Aorta (tissue), 5 donors: ENCODE measurements at places on chromosomes 2 and 18. TPM values are rescaled to one million over a fixed set of nuclear protein-coding genes. Genes with fewer than 3 reads are reported as not detected.

Gene LRATD1
- total RNA-seq = 2.1 TPM

Gene METTL4
- 14.3 TPM for total RNA-seq

Gene TMEM169
- total RNA-seq = 0.32 TPM

DNA sequence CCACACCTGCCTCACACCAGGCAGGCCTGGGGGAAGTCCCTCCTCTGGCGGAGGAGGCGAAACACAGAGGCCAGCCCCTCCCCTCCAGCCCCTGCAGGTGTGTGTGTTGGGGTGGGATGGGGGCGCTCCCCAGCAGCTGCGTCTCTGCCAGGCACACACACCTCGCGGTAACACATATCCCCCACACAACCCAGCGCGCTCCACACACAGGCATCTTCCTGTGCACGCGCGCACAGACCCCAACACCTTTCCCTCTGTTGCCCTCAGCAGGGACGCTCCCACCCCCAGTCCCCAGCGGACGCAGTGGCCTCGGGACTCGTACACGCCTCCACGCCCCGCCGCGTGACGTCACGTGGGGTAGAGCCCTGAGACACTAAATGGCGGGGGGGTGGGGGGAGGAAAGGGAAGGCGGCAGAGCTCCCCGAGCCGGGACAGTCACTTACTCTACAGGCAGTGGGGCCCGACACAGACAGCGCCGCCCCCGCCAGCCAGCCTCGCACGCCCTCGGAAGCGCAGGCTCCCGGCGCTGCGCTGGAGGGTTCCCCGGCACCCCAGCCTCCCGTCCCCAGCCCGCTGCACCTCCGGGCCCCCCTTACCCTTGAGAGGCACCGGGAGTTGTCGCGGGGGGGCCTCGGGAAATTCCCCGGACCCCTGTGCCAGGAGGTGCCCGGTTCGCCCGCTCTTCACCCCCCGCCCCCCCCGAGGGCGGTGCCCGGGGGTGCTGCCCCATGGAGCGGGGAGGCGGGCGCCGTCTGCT lies at the start of gene WNT10A:
TSS of gene WNT10A (plus strand) at position 751 of the 757 bp plus-strand sequence. CDS start 144 bp downstream, outside the sequence.
- H3K27me3 ChIP-seq = no peaks in the 10 kb centered on the region
- no peak within 1 kb of the TSS for H3K27ac ChIP-seq
- H3K36me3 ChIP-seq = no peaks in the 10 kb centered on the region
- peak; percentile 78 for DNase-seq
- H3K4me3 ChIP-seq = no peak within 1 kb of the TSS

DNA sequence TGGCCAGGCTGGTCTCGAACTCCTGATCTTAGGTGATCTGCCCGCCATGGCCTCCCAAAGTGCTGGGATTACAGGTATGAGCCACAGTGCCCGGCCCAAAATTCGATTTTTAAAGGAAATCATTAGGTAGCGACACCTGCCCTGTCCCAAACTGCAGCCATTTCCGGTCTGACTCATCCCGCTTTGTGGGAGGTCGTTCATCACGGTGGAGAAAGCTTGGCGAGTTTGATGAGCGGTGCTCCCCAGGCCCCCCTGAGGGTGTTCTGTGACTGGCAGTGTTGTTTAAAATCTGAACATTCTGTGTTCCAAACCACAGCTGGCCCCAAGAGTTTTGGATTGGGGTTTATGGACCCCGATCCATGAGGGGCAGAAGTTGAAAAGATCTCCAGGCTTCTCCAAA lies 53.0 kb upstream of the GLI2 start:
- no peaks in the 10 kb centered on the region for H3K36me3 ChIP-seq
- no peaks in the 10 kb centered on the region for H3K4me1 ChIP-seq
- H3K27me3 ChIP-seq = no peaks in the 10 kb centered on the region
- no peak overlapping the region for H3K4me3 ChIP-seq
- no peak overlapping the region for H3K27ac ChIP-seq
- DNase-seq = no peak

DNA sequence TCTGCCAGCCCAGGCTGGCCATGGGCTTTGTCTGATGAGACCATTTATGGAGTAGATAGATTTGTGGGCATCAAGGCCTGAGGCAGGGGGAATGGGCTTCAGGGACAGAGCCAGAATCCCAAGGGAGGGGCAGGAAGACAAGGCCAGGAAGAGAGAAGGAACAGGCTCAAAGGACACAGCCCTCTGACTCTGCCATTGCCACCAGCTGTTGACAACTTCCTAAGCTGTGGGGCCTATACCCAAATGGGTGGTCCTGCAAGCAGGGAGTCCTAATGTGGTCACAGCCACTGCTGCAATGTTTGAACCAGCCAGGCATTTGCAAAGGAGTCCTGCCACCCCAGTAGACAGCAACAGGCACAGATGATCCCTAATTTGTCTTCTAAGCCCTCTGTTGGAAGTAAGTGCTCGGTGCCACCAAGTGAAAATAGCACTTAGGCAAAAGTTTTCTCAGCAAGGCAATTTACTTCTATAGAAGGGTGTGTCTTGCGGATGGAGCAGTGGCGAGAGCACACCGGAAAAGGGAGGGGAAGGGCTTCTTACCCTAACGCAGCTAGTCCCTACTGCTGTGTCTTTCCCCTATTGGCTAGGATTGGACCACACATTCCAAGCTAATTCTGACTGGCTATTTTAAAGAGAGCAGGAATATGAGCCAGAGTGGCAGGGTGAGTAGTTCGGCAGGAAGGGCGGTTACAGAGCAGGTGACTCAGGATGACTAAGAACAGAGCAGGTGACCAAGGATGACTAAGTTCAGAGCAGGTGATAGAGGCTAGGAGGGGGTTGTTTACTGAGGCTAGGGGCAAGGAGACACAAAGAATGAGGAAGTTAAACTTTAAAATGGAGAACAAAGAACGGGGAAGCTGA lies 47.2 kb downstream of the C1QL2 start:
- DNase-seq = no peak
- H3K36me3 ChIP-seq = no peaks in the 10 kb centered on the region
- H3K4me3 ChIP-seq = no peak overlapping the region
- H3K27me3 ChIP-seq = no peaks in the 10 kb centered on the region
- H3K4me1 ChIP-seq = no peaks in the 10 kb centered on the region

- no peaks in the 10 kb centered on the region for H3K27me3 ChIP-seq
- peak; percentile 73 for DNase-seq
- H3K4me3 ChIP-seq = peak overlapping the region; percentile 58
- no peaks in the 10 kb centered on the region for H3K4me1 ChIP-seq
- no peaks in the 10 kb centered on the region for H3K36me3 ChIP-seq
Observed at GRCh38 chr2:27049422-27050280, 1.8 kb upstream of the AGBL5 start.

DNA sequence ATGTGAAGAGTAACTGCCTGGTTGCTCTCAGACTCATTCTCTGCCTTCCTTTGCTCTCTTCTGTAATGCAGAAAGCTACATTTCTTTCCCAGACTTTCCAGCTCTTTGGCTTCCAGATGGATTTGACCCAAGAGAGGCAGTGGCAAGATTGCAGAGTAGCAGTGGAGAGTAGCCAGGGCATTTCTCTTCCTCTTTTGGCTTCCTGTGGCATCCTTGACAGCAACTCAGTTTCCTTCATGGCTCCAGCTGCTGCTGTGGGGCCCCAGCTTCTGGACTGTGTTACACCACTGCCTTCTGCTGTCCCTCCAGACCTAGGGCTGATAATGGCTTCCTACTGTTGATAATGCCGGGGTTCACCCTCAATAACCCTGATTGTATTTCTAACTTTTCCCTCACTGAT lies 469.4 kb upstream of the SPRED2 start:
- DNase-seq = no peak
- no peaks in the 10 kb centered on the region for H3K27me3 ChIP-seq
- no peaks in the 10 kb centered on the region for H3K4me1 ChIP-seq
- no peak overlapping the region for H3K4me3 ChIP-seq
- no peak overlapping the region for H3K27ac ChIP-seq

DNA sequence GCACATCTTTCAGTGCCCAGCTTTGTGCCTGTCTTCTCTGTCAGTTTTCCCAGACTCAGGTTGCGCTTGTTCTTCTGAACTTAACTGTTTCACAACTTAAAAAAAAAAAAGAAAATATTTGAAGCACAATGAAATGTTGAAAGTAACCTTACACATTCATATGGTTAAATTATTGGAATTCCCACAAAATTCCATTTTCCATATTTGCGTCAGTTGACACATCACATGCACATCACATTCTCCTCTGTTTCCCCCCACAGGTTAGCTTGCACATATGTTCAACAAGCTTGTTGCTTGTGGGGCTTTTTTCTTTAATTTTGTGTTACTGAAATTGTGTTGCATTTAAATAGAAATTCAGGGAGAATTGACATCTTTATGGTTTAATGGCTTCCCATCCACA lies 8.3 kb downstream of the MYO1B start:
- H3K36me3 ChIP-seq = no peaks in the 10 kb centered on the region
- peaks cover 16% of the 10 kb centered on the region for H3K4me1 ChIP-seq
- no peak overlapping the region for H3K4me3 ChIP-seq
- no peak for DNase-seq
- H3K27ac ChIP-seq = no peak overlapping the region

DNA sequence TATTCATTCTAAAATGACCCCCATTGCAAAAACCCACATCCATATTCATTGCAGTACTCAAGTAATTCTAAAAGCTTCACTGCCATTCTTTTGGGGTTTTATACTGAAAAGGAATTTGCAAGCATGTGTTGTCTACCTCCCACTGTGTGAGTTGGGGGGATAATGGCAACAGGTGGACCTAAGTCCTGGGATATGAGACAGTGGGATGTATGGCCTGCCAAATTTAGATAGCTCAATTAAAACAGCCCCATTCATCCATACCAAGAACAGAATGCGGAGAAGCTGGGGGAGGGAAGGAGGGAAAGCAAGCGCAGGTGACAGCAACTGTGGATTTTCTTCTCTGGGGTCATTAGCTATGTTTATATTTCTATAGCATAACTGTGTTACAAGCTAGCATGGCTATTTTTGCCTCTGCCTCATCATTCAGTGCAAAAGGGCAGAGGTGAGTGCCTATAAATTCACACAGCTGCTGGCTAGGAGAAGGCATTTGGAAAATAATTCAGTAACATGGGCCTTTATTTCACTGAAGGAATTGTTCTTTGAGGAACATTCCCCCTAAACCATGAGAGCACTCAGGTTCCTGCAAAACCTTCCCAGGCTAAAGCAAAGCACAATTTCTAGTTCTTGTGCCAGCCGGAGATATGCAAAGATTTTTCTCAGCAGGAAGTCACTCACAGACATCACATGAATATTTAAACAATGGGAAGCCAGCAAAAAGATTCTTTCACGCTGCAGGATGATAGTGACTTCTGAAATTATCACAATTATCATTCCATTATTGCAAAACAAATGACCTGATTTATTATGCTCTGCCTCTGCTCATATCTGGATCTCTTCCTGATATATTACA lies 393.9 kb upstream of the ACVR2A start:
- H3K36me3 ChIP-seq = no peaks in the 10 kb centered on the region
- H3K4me1 ChIP-seq = no peaks in the 10 kb centered on the region
- H3K27me3 ChIP-seq = no peaks in the 10 kb centered on the region
- H3K4me3 ChIP-seq = no peak overlapping the region
- no peak overlapping the region for H3K27ac ChIP-seq

GRCh38 chr2:10168221-10168620 lies 45.7 kb downstream of the RRM2 start:
- no peaks in the 10 kb centered on the region for H3K4me1 ChIP-seq
- DNase-seq = no peak
- H3K36me3 ChIP-seq = no peaks in the 10 kb centered on the region

DNA sequence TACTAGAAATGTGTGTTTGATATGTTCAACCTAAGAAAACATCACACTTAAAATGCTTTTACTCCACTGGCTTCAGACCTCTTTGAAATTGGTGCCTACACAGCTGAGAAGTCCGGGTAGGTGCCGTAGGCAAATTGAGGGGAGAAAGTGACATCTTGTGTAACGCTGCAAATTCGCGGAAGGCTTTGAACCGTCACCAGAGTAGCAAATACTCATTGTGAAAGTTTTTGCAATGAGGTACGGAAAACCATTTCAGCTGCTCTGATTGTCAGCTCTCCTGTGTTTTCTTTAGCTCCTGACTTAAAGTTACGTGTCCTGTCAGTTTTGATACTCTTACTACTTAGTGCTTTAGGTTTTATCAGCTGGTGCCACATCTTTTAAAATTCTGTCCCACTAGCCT lies 224.5 kb downstream of the FAM210A start:
- DNase-seq = no peak
- H3K36me3 ChIP-seq = no peaks in the 10 kb centered on the region
- peak overlapping the region; percentile 73 for H3K27ac ChIP-seq
- H3K4me1 ChIP-seq = peaks cover 5% of the 10 kb centered on the region
- H3K4me3 ChIP-seq = no peak overlapping the region

GRCh38 chr2:210445116-210445707 lies 31.3 kb downstream of the LANCL1 start:
- H3K4me1 ChIP-seq = no peaks in the 10 kb centered on the region
- no peak for DNase-seq
- no peak overlapping the region for H3K27ac ChIP-seq
- H3K4me3 ChIP-seq = no peak overlapping the region

GRCh38 chr18:801137-801536 lies 10.9 kb downstream of the YES1 start:
- H3K4me3 ChIP-seq = no peak overlapping the region
- H3K4me1 ChIP-seq = no peaks in the 10 kb centered on the region
- no peaks in the 10 kb centered on the region for H3K36me3 ChIP-seq

DNA sequence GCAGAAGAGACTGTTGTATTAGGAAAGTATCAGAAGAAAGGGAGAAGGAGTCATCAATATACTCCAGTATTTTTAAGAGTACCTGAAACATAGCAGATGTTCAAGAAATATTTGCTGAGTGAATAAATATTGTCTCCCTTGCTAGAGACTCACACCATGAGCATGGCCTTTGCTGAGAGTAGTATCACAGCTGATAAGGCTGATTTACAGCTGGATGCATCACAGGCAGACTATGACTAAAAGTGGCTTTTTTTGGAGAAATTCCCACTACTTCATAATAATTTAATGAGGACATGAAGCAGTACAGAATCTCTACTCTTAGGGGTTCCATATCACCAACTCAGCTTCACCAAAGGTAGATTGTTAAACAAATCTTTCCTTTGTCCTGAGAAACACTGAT lies 373.3 kb downstream of the RBM43 start:
- DNase-seq = no peak
- no peak overlapping the region for H3K27ac ChIP-seq
- no peaks in the 10 kb centered on the region for H3K27me3 ChIP-seq
- H3K4me1 ChIP-seq = no peaks in the 10 kb centered on the region
- H3K36me3 ChIP-seq = no peaks in the 10 kb centered on the region

DNA sequence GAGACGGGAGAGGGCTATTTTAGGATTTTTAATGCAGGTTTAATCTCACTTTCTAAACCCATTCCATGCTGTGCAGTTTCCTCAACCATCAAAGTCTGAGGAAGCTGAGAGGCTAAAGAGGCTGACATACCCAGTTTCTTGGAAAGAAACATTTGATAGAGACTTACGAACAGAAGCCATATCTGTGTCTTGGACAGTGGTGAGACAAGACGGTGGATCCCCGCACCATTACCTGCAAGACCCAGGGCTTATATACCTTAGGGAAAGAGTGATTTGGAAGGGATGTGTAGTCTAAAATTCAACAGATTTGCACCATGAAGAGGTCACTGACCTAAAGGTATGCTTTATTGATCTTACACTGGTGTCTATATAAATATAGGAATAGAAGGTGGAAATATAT lies 13.5 kb downstream of the EEF1B2 start:
- no peaks in the 10 kb centered on the region for H3K4me1 ChIP-seq
- no peak overlapping the region for H3K27ac ChIP-seq
- H3K4me3 ChIP-seq = no peak overlapping the region
- no peaks in the 10 kb centered on the region for H3K27me3 ChIP-seq
- H3K36me3 ChIP-seq = no peaks in the 10 kb centered on the region
- DNase-seq = no peak
